ENCODE measurements at places on chromosomes 16 and 17.

DNA sequence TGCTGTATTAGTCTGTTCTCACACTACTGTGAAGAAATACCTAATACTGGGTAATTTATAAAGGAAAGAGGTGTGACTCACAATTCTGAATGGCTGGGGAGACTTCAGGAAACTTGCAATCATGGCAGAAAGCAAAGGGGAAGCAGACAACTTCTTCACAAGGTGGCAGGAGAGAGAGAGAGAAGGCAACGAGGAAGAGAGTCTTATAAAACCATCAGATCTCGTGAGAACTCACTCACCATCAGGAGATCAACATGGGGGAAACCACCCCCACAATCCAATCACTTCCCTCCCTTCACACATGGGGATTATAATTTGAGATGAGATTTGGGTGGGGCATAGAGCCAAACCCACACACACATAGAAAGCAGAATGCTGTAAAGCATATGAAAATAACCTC is 896.2 kb downstream of the CDH11 start:
- DNase-seq = no peak

- DNase-seq = no peak
Observed at GRCh38 chr17:535198-535597, 179.4 kb downstream of the VPS53 start.

DNA sequence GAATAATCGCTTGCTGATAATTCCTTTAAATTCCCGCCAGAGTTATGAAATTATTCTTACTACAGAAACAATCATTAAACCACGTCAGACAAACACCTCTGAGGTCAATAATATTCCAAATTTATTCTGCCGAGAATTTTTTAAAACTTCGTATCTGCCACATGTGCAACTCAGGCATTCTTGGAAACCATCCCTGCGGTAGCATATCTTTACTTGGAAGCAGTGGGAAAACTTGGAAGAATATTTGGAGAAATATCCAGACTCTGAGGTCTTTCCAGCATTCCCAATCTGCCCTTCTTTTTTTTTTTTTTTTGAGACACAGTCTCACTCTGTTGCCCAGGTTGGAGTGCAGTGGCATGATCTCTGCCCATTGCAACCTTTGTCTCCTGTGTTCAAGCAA is 2.0 kb upstream of the CCL11 start:
- no peak for DNase-seq

DNA sequence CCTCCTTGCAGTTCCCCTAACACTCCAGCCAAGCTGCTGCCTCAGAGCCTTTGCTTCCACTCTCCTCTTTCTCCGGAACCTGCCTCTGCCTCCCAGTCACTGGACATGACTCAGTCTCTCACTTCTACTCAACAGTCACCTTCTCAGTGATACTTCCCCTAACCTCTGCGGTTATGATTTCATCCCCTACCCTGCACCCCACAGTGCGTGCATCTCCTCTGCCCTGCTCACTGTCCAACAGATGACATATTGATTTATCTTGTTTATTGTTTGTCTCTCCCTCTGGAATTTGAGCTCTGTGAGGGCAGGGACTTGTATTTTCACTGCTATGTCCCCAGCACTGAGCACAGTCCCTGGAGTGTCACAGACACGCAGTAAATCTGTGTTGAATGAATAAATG is 100.7 kb downstream of the CYLD start:
- DNase-seq = no peak

GRCh38 chr16:71244521-71244920 is 14.0 kb upstream of the HYDIN start:
- DNase-seq = no peak
